ENCODE measurements at places on chromosomes 16 and 17.
A peak's percentile ranks its signal among the peaks of the same experiment; 100 is the strongest.

- DNase-seq = no peak
These were observed 399.8 kb downstream of the SLC39A11 start for GRCh38 chr17:72692676-72693075.

DNA sequence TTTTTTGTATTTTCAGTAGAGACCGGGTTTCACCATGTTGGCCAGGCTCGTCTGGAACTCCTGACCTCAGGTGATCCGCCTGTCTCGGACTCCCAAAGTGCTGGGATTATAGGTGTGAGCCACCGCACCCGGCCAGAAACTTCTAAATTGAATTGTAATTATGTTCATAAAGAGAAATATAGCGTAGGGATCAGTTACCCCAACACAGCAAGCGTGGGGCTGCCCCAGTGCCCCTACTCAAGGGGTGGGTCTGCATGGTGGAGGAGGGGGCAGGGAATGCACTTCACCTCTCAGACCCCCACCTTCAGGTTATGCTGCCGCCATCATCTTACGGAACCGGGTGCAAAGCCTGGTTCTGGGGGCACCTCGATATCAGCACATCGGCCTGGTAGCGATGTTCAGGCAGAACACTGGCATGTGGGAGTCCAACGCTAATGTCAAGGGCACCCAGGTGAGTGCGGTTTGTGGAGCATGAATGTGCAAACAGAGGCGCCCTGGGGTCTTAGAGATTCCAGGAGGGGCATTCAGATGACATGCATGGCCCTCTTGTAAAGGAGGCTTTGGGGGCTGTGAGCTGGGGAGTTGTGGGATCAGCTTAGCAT lies 18.0 kb downstream of the ITGAM start:
- DNase-seq = no peak

DNA sequence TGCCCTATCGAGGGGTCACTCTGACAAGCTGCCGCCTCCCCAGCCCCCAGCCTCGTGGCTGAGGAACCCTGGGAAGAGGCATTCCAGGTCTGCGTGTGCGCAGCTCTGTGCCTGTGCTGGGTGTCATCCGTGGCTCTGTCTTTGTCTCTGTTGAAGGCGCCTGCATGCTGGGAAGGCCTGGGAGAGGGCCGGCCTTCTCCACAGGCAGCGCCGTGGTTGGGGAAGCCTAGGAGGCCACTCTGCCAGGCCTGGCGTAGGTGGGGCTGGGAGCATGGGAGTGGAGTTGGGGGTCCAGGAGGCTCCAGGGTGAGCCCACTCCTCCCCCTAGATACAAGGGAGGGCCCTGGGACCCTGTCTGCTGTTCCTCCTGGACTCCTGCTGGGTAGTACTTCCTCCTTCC lies 3.3 kb downstream of the NHERF2 start:
- no peak for DNase-seq

- DNase-seq = no peak
These were observed 139.5 kb downstream of the CMIP start for GRCh38 chr16:81583893-81584631.

DNA sequence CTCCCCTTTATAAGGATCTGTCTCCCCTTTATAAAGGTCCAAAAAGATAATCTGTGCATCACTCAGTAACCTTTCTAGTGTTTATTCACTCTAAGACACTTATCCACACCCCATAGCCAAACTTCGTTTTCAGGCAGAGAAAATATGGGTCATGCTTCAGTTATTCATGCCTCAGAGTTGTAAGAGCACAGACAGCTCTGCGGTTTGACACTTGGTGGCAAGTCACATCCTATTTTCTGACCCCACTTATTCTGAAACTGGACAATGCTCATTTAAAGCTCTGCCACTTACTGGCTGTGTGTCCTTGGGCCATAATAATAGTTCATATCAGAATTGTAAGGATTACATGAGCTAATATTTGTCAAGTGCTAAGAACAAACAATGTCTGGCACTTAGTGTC lies 2.0 kb upstream of the KRTAP2-1 start:
- DNase-seq = no peak

DNA sequence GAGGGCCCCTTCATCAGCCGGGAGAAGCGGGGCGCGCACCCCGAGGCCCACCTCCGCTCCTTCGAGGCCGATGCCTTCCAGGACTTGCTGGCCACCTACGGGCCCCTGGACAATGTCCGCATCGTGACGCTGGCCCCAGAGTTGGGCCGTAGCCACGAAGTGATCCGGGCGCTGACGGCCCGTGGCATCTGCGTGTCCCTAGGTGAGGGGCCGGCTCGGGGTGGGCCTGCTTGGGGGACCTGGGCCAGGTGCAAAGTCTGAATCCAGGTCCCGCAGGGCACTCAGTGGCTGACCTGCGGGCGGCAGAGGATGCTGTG lies 3.5 kb downstream of the CEMP1 start:
- no peak for DNase-seq

GRCh38 chr17:2250140-2251095 lies 53.2 kb downstream of the SMG6 start:
- no peak for DNase-seq

- DNase-seq = no peak
These were observed 103.7 kb downstream of the GRIN2A start for GRCh38 chr16:10078541-10078949.

DNA sequence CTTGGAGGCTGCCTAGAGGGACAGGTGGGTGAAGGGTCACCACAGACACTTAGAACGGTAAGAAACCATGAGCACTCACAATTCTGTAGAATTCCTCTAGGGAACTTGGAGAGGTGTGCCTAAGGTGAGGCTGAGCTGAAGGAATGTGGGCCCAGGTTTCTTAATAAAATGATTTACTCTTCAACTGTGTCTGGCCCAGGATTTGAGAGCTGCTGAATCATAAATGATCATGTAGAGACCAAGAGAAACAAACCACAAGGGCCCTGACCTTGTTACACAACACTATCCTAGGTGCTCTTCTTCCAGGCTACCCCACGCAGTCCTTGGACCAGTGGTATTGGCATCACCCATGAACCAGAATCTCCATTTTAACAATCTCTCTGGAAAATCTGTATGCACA lies 27.7 kb downstream of the ZNF18 start:
- no peak for DNase-seq

DNA sequence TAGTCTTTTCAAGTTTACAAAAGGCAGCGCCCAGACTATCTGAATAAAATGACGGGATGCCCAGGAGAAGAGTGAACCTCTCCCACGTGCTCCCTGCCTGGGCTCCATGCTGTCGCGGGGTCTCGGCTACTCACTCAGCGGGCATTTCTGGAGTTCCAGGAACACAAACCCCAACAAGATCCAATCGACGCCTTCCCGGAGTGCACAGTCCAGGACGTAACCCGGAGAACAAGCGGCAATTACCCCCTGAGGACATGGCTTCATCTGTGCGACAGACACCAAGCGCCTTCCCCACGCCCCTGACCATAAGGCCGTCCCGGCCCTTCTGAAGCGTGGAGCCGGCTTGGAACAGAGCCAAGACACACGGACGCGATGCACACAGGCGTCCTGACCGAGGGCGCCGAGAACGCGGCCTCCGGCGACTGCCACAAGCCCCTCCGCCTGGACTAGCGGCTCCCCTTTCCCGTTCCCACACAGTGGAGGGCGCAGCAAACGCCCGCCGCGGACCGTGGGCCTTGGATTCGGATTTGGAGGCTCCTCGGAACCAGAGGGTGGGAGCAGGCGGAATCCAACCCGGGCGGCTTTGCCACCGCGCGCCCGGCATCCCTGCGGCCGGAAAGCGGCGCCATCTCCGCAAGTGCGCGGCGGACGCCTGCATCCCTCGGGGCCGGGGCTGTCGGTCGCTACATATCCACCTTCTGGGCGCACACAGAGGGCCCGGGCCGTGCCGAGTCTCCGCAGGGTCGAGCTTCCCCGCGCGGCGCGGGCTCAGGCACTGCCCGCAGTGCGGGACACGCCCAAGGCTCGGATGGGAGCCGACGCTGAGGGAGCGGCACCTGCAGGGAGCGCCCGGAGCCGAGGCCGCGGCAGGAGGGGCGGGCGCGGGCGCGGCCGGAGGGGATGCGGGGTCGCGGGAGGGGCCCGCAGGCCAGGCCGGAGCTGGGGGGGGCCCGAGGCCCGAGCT lies 725 bp downstream of the ABCA3 start:
- DNase-seq = peak; percentile 36

- DNase-seq = no peak
These were observed 49.7 kb downstream of the RNF112 start for GRCh38 chr17:19460700-19461099.

- no peak for DNase-seq
These were observed 30.7 kb upstream of the MED9 start for GRCh38 chr17:17445925-17446665.

GRCh38 chr17:13869331-13869940 lies 199.9 kb upstream of the COX10 start:
- no peak for DNase-seq

- no peak for DNase-seq
These were observed 22.6 kb downstream of the ZNRF1 start for GRCh38 chr16:75021410-75021809.

- no peak for DNase-seq
These were observed 57.3 kb downstream of the EPN2 start for GRCh38 chr17:19294443-19294842.

GRCh38 chr16:77541165-77541564 lies 106.3 kb upstream of the ADAMTS18 start:
- DNase-seq = no peak

- DNase-seq = no peak
These were observed 9.2 kb downstream of the CDIP1 start for GRCh38 chr16:4529085-4530060.

GRCh38 chr17:77027271-77027889 lies 113.4 kb upstream of the SEC14L1 start:
- no peak for DNase-seq

- no peak for DNase-seq
These were observed 4.7 kb downstream of the MLX start for GRCh38 chr17:42571435-42572225.

GRCh38 chr17:67575325-67575724 lies 142.4 kb upstream of the NOL11 start:
- no peak for DNase-seq

- DNase-seq = no peak
These were observed 124.6 kb downstream of the C16orf95 start for GRCh38 chr16:87192452-87193073.

DNA sequence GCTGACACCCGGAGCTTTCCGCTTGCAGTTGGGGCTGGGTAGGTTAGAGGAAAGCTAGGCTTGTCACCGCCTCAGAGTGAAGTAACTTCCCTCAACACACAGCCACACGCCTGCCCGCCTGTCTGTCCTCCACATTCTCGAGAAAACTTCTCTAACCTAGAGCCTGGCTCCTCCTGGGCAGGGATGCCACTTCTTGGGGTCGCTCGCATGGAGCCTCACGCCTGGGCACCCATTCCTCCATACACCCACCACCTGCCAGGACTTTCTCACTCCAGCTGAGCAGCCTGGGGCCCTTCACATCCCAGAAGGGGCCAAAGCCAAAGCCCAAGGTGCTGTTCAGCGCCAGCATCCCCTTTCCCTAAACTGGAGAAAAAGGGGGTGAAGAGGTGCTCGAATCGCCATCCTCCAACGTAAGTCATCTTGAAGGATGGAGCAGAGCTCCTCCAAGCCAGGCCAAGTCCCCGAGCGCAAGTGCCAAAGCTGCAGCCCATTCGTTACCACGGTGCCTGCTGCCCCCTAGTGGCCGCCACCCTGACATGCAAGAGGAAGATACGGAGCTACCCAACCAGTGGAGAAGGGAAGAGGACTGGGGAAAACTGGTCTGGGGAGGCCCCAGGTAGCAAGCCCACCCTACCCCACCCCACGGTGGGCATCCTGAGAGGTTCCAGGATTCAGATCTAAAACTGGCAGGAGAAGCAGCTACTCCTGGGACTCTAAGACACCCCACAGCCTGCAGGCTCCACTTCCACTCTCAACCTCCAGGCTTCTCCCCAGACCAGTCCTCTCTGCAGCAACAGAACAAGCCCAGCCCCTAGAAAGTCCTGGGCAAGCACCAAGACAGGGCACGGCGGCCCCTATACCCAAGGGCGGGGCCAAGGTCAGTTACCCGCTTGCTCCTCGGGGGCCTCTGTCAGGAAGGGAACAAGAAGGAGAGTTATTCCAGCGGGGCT lies 63.1 kb downstream of the MYO18A start:
- peak; percentile 87 for DNase-seq

DNA sequence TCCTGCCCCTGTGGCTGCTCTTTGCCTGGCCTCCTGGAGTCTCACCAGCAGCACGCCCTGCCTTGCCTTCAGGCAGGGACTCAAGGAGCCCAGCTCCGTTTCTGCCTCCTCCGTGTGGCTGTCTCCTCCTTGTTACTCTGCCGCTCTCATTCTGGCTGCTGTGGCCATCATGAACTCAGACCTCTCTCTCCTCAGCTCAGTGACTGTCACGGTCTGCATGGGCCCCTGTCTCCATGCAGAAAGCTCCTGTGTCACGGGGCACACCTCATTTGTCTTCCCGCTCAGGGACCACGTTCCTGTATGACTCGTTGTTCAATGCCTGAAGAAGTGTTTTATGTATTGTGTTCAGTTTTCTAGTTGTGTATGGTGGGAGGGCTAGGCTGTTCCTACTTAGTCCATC lies 25.3 kb downstream of the RPTOR start:
- DNase-seq = no peak

GRCh38 chr17:6072157-6072556 lies 2.0 kb downstream of the WSCD1 start:
- DNase-seq = no peak

DNA sequence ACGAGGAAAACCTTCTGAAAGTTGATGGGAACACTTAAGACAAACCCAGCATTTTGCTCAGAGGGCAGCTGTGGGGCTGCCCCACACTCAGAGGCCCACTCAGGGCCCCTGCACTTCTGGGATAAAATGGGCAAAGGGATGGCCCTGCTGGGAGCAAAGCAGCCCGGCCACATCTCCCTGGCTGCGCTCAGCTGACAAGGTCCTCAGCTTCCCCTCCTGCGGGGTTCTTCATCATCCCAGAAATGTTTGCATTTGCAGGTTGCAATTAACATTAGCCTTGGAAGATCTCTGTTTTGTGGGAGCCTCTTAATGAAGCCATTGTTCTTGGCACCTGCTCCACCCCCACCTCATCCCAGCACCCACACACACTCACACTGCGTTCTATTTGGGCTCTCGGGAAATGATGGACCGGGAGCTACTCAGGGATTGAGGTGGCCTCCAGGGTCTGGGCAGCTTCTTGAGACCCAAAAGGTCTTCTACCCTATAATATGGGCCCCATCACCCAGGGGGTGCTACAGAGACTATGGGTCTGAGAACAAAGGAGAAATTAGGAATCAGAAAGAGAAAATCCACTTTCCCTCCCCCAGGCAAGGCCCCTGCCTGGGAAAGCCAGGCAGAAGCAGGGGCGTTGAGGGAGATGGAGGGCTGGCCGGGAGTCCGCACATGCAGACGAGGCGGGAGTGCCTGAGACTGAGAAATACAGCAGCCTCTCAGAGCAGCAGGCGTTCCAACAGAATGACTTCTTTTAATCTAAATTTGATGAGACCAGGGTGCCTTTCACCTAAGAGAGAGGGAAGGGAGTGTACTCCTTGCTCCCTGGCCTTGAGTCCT lies 53.7 kb upstream of the RPL38 start:
- DNase-seq = no peak

Data from stimulated activated CD4-positive, alpha-beta T cell treated with anti-CD3 and anti-CD28 coated beads, Interleukin-4, amount 100 ng/mL, for 48 hours (primary cell).